ENCODE measurements at places on chromosomes 2 and 18.

DNA sequence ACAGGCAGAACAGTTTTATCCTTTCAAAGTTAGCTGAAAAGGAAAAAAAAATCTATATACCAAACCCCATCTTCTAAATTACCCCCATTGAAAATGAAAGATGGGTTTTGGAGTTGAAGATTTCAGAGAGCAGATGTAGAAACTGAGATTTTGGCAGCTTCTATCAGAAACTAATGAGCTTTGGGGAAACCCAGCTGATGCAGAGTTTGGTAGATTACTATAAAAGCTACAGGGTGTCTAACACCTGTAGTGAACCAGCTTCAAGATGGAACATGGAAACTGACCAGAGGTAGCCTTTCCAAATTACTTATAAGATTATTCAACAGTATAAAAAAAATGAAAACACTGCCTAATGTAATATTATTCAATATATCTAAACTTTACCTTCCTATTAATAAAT lies 583.1 kb downstream of the XIRP2 start:
- no peak for DNase-seq

GRCh38 chr2:191066197-191066918 lies 52.4 kb upstream of the STAT1 start:
- DNase-seq = no peak

DNA sequence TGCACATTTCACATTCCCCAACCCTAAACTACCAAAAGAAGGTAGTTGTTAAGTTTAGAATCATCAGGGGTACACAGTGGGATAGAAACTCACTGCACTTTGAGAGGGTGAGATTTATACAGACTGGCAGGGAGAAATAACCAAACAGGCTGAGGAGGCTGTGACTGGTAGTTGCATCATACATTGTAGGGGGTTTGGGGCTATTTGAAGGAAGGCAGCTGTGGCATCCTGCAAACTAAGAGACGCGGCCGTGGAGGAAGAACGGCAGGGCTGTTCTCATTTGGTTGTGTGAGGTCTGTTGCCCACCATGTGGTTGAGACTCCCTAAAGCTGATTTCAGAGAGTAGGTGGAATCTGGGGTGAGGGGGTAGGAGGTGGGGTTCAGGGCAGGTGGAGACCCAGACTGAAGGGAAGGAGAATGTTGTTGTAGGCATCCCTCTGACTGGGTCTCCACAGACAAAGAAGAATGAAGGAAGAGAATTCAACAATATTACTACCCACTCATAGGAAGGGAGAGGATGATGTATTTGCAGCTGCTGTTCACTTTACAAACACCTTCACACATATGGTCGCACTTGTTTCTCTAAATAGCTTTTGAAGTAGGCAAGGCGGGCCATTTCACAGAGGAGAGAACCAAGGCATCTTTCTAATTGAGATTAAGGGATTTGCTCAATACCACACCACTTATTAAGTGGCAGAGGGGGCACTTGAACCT lies 170.9 kb upstream of the SIX2 start:
- DNase-seq = no peak

- no peak for DNase-seq
Measured at GRCh38 chr2:17171446-17172049, 346.7 kb downstream of the RAD51AP2 start.

DNA sequence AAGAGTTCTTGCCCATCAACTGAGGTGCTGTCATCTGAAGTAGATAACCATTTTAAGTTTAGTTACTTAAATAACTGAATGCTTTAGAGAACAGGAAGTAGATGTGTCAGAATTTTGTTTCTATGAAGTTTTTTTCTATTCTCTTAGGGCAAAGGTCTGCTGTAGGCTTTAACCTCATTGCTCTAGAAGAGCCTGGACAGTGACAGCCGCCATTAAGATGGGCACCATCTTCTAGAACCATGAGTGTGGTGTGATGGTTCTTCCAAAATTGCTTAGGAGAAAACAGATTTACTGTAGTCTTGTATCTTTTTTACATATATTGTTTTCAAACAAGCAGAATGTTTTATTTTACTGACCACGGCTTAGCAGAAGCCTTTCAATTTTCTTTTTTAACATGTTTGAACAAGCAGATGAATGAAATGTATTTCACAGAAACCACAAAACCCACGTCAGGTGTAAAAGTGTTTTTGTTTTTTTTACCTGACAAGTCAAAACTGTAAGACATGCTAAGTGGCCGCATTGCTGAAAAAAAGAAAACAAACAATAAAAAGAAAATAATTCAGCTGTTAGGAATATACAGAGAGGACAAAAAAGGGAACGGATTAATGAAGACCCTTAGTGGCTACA lies 77.9 kb downstream of the PRELID3A start:
- DNase-seq = no peak

- no peak for DNase-seq
Measured at GRCh38 chr2:66110086-66110485, 324.8 kb upstream of the MEIS1 start.

DNA sequence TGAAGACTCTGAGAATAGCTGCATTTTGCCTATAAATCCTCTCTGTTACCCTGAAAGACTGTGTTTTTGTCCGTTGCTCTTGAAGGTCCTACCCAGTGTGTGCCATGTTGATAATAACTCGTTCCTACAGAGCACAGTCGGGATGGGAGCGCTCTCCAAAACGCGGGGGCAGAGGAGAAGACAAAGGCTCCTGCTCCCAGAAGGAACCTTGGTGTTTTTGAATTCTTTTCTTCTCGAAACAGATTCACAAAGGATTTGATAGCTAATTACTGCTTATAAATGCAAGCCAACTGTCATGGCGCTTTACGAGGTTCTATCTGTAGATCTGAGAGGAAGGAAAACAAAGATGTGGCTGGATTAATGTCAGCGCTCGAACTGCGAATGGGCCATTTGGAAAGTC lies 19.3 kb upstream of the HDAC4 start:
- no peak for DNase-seq

- no peak for DNase-seq
Measured at GRCh38 chr2:10981451-10981850, 69.7 kb downstream of the KCNF1 start.

- DNase-seq = no peak
Measured at GRCh38 chr2:201151127-201151981, 31.6 kb upstream of the CASP10 start.

DNA sequence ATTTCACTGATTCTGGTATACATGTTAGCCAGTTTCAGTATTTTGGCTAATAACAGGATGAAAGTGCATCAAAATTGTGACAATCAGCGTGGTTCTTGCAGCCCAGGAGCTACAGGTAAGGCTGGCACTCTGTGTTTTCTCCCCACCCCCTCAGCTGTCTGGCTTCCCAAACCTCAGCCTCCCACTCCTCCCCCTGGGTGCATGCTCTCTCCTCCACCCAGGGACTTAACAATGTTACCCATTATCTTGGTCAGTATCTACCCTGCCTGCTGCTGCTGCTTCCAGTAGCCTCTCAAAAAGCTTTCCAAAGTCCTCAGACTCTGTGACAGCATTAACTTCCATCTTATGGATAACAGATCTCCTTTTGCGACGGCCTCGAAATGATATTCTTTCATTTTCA lies 41.0 kb downstream of the TRABD2A start:
- DNase-seq = no peak

DNA sequence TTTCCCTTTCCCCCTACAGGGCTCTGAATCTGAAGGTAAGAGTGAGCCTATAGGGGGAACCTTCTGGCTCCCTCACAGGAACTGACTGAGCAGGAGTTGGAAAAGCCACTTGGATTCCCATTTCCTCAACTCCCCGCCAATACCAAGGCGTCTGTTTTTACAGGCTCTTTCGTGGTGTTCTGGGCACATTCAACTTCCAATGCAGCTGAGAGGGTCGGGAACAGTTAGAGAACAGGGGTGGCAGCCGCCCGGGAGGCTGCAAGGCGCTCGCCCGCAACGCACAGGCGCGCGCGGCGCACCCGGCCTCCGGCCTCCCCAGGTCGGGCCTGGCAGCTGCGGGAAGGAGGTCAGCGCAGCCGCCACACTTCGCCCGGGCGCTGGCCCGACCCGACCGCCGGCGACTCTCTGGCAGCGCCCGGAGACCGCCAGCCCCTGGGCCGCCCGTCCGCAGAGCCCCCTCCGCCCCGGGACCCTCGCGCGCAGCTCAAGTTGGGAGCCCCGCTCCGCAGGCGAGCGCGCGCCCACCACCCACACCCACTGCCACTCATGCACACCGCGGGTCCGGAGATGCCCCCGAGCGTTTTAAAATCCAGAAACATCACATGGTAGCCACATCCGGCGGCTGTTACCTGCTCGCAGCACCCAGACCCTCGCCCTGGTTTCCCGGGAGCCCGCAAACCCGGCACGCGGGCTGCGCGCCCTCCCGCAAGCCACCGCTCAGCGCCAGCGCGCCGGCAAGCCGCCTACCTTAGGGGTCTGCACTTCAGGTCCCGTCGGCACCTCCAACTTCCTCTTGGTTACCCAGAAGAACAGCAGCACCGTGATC lies 816 bp downstream of the GALNT14 start:
- no peak for DNase-seq

- DNase-seq = no peak
Measured at GRCh38 chr2:157777427-157777826, 98.7 kb downstream of the ACVR1 start.

- DNase-seq = no peak
Measured at GRCh38 chr2:88307817-88308216, 137.7 kb downstream of the THNSL2 start.
